ENCODE measurements at places on chromosomes 11 and 22.

DNA sequence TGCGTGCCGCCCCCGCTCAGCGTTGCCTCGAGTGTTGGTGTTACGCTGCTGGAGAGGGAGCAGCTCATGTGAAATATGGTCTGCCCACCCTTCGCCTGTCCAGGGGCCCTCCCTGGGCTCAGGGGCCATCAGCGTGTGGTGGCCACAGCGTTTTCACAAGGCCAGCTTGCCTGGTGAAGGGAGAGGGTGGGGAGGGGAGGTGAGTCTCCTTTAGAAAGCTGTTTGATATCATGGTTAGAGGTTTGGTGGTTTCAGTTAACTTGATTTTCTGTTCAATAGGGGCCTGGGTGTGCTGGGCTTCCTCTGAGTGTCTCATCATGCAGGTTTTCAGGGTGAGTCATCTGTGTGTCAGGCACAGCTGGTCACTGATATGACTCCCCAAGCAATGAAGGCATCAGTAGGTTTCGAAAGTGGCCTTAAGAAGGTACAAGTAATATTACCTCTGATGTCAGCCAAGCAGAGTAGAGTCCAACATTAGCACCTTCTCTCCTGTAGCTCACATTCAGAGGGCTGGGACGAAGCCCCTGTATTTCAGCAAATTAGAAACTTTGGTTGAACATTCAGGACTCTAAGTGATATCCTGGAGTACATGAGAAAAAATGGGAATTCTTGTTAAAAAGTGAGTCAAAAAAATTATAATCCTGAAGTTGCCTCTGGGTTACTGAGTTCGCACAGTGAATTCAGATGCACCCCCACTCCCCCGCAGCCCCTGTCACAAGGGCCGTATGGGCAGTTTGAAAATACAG lies 172.5 kb downstream of the TBC1D22A start:
- peak; percentile 60 for DNase-seq

GRCh38 chr11:1560649-1561251 lies 11.3 kb downstream of the DUSP8 start:
- no peak for DNase-seq

GRCh38 chr11:71228961-71229360 lies 23.4 kb downstream of the SHANK2 start:
- DNase-seq: no peak

GRCh38 chr11:77217156-77217555 lies 84.3 kb downstream of the GDPD4 start:
- DNase-seq: no peak

DNA sequence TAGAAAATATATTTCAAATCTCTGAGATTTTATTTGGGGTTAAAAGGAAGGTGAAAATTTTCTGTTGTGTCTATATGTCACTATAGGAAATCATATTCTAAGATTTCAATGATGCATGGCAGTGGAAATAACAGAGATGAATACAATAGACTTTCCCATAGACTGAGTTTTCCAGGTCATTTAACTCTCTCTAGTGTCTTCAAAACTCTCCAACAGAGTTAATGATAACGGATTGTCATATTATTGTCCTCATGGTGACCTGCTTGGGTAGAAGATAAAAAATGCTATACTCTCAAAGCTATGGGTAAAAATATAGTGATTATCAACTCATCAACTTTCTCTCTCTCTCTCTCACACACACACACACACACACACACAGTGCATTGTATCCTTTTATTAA lies 312.9 kb downstream of the CNTN5 start:
- no peak for DNase-seq

DNA sequence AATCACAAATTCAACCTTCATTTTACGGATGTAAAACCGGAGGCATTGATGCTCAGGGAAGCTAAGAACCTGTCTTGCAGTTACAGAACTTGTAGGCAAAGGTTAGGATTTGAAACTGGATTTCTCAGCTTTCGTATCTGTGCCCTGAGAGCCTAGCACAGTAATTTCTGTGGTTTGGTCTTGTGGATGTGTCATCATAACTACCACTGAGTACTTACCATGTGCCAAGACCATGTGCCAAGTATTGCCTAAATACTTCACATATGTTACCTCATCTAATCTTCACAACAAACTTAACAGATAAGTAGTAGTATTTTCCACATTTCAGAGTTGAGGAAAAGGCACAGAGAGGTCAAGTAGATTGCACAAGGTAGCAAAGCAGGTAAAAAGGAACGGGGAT lies 140.7 kb downstream of the NXPE2 start:
- no peak for DNase-seq

DNA sequence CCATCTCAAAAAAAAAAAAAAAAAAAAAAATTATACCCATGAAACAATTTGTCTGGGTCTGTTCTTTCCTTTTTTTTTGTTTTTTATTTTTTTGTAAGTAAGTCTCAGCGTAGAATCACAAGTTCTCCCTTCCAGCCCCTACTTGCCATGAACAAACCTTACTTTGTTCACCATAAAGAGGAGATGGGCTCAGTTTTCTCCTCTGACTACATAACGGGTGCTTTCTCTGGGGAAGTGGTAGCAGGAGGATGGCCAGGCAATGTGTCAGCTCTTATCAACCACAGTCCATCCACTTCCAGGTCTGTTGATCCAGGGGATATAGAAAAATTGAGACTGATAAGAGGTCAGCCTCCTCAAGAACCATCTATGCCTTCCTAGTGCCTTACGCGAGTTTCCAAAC lies 11.0 kb downstream of the ASCC2 start:
- no peak for DNase-seq

Measured in stimulated activated effector memory CD8-positive, alpha-beta T cell treated with anti-CD3 and anti-CD28 coated beads, Interleukin-12 subunit alpha, Interleukin-12 subunit beta, amount 100 ng/mL, for 72 hours (primary cell).